Inflammatory macrophage treated with lipopolysaccharide for 1 hour (primary cell): ENCODE measurements at places on chromosomes 11 and 22.

DNA sequence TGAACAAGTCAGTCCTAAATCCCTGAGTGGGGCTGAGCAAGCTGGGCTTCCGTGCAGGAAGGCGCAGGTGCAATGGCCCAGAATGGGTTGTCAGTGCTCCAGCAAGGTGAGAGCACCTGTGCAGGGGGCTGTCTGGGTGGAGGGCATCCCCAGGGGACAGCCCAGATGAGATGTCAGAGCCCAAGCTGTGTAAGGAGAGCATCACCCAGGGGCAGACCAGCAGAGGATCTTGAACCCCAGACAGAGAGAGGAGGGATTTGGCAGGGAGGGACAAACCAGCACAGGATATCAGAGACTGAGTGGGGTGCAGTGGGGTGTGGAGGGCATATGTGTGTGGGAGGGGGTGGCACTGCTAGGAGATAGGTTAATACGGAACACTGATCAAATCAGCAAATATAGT is 114.9 kb upstream of the TMEM45B start:
- DNase-seq: no peak

DNA sequence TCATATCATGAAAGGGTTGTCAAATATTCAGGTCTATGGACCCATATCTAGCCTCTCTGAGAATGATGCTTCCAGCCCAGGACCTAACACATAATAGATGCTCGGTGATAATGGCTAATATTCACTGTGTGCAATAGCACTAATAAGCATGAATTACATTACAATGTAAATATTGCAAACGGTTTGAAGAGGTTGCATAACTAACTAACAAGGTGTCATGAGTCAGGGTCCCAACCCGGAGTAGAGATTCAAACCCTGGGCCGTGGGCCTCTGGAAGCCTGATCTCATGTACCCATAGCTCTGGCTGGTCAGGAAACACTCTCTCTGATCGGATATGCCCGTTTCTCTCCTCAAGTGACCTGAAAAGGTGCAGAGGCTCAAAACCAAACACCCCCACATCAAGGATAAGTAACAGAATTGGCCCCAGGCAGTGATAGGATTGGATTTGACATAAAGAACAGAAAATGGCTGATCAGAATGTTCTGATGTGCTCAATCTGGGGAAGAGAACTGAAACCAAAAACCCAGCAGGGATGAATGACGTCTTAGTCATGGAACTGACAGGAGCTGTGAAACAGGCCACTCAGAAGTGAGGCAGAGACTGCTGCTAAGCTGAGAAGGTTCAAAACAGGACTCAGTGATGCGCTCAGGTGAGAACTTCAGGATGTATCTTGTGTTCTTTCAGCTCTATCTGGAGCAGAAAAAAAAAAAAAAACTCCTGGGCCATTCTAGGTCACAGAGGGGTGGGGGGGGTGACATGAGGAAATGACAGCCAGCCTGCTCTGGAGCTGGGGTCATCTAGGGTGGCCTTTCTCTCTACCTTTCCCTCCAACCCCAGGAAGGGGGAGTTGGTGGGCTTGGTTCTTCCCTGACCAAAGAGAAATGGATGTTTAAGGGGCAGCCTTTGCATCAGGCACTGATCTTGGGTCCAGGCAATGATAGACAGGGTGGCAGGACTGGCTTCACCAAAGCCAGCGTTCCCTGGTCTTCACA is 6.6 kb upstream of the KCTD17 start:
- peak; percentile 40 for DNase-seq

DNA sequence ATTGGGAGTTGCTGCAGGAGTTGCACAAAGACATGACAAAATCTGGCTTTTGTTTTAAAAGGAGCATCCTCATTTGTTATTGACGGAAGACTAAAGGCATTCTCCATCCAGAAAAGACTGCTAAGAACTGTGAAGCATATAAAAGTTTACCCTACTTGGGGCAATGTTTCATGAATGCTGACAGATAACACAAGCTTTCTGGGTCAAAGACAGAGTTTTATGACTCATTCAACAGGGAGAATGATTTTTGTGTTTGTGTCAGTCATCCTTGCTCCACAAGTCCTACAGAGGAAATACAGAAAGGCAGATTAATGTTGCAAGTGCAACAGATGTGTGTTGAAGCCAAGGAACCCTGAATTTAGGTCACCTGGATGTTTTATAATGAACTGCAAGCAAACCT is 2.5 kb downstream of the GLYATL1 start:
- no peak for DNase-seq

DNA sequence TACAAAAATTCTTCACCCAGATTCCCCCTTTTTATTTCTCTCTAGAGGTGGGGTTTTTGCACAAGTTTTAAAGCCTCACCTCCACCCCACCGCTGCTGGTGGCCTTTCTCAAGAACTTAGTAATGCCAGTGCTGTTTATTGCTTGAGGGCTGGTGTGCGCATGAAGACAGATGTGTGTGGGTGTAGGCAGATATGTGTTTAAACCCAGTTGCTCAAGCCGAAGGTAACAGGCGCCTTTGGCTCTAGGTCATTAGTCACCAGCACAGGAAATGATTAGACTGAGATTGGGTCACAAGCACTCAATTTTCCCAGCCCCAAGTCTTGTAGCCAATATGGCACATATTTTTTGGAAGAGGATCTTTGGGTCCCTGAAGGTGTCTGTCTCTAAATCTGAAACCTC is 2.7 kb upstream of the CLMP start:
- peak; percentile 25 for DNase-seq

GRCh38 chr11:131033151-131033651 is 116.9 kb upstream of the SNX19 start:
- no peak for DNase-seq

DNA sequence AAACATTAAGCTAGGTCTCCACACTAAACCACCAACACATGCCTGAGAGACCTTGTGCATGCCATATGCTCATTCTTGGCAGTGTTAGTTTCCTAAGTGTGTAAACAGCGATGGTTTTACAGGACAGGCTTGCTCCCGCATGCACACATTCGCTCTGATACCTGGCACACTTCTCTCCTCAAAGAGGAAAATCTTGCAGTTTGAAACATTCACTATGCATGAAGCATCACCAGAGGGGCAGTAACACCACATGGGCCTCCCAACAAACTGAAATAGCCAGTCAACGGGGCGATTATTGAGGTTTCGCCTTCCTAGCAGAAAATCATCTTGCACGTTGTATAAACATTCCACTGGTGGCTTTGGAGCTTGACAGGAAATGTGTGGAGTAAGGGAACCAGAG is 52.6 kb downstream of the ABTB2 start:
- DNase-seq: no peak

- DNase-seq: no peak
Observed at GRCh38 chr11:110250168-110250567, 46.2 kb downstream of the RDX start.

GRCh38 chr22:24156913-24157821 is 24.1 kb upstream of the SUSD2 start:
- DNase-seq: peak; percentile 63

GRCh38 chr11:110908401-110909105 is 196.3 kb upstream of the ARHGAP20 start:
- no peak for DNase-seq

DNA sequence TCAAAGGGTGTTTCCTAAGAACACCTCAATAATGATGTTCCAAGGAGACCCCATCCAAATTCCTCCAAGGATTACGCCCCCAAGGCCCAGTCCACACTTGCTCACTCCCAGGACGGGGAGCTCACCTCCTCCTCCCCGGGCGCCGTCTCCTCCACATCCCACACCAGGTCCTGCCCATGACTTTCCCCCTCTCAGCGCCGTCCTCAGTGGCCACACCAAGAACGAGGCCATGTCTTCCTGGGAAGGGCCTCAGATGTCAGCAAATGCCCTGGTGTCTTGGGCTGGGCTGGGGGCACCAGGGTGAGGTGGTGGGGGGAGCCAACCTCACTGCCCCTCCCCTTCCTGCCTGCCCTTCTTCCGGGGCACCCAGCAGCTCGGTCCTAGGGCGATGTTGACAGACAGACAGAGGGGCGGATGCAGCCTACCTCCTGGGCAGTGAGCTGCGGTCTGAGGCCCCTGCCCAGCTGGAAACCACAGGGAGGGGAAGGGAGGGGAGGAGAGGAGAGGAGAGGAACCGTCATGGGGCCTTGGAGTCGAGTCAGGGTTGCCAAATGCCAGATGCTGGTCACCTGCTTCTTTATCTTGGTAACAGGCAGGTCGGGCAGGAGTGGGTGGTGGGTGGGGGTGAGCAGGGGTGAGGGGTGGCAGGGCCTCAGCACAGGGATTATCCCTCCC is at the start of the genes C11orf21 and TSPAN32:
Gene C11orf21, minus strand, starts transcription at position 288 of the 675 bp plus-strand sequence. Its CDS starts 110 bp downstream, at position 178.
Gene TSPAN32, plus strand, starts transcription at position 383 of the 675 bp plus-strand sequence. Its CDS starts 137 bp downstream, at position 520.
- DNase-seq: peak; percentile 62

DNA sequence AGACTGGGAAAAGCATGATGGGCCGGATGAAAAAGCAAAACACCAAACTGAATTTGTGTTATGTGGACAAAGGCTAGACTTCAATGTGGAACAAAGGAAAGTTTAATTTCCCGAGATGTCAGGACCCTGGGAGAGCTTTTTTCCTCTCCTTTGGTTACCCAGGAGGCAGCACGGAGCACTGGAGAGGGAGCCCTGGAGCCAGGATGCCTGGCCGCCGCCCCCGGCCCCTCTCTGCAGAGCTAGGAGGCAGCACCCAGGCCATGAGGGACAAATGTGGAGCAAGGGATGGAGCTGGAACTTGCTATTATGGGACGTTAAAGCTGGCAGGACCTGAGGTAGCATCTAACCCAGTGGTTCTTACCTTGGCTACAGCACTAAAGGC is 108.9 kb downstream of the MORC2 start:
- DNase-seq: no peak

GRCh38 chr11:74535371-74536160 is 42.0 kb upstream of the LIPT2 start:
- no peak for DNase-seq

GRCh38 chr11:133825156-133825555 is 20.2 kb downstream of the SPATA19 start:
- no peak for DNase-seq

GRCh38 chr11:19093976-19094375 is 23.0 kb upstream of the ZDHHC13 start:
- DNase-seq: no peak

- peak; percentile 72 for DNase-seq
Observed at GRCh38 chr11:117806846-117807245, 9.8 kb upstream of the DSCAML1 start.

- peak; percentile 42 for DNase-seq
Observed at GRCh38 chr11:77783025-77783424, 37.5 kb downstream of the RSF1 start.

- DNase-seq: no peak
Observed at GRCh38 chr11:42947405-42947804, 364.4 kb upstream of the API5 start.

DNA sequence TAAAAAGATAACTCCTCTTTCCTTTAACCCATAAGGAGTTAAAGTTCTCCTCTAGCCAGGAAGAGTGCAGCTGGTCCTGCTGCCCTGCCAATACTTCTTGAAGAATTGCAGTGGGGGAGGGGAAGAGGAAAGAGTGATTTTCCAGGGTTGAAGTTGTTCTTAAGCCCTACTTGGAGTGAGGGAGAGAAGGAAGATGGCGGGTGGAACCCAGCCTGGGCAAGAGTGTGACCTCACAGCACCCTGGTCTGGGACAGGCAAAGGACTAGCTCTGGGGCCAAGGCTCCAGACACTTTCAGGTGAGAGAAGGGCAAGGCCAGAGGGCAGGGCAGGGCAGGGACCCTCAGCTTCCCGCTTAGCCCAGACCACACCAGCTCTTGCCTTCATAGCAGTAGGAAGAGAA is 6.6 kb downstream of the TNKS1BP1 start:
- no peak for DNase-seq

DNA sequence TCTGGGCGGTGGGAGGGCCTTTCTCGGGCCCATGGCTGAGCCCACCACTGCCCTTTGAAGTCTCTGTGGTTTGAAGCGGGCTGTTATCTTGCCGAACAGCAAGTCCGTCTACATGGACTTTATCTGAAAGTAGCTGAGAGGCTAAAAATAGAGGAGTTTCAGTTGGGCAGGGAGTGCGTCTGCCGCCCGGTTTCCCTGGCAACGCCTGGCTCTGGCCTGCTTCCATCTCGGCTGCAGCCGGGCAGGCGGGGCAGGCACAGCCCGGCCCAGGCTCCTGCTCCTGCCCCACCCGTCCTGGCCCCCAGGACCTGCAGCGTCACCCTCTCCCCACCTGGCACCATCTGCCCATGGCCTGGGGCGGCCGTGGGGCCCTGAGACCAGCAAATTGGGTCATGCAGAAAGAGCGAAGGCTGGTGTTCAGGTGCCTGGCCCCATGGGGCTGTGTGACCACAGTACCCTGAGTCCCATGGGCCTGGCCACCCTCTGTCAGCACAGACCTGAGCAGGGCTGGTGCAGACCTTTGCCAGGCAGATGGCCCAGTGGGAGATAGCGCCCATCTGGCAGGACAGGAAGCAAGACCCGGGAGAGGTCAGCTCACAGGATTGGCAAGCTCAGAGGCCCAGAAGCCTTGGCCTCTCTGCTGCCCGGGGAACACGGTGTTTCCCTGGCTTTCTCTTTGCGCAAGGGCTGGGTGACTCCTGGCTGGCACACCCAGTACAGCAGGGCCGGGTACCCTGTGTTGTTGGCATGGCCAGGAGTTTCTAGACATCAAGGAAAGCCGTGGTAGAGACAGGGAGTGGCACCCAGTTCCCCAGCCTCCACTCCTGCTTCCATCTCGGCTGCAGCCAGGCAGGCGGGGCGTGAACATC is 79.1 kb upstream of the KCNQ1OT1 start:
- no peak for DNase-seq

- peak; percentile 72 for DNase-seq
Observed at GRCh38 chr11:128904656-128905344, 13.6 kb downstream of the KCNJ5 start.

- peak; percentile 58 for DNase-seq
Observed at GRCh38 chr11:120839846-120840402, 184.0 kb upstream of the TBCEL start.

DNA sequence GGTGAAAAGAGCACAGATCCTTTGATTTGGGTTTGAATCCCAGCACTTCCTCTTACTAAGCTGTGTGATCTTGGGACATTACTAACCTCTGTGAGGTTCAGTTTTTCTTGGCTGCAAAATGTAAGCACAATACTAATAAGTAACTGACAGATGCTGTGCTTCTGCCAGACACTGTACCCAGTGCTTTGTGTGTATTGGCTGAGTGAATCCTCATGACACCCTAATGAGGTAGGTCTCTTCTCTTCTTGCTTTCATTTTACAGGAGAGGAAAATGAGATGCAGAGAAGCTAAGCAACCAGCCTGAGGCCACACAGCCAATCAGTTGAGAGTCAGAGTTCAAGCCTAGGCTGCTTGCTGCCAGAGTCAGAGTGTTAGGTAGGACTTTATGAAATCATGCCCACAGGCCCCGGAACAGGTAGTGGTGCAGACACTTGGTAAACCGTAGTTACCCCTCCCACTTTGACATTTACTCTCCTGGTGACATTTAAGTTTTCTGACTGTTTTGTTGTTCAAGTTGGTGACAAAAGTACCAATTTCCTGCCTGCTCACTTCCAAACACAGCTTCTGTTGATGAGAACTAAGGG is 21.2 kb downstream of the PTPRJ start:
- no peak for DNase-seq
